ENCODE measurements at places on chromosomes 5 and 9. TPM values are rescaled to one million over a fixed set of nuclear protein-coding genes. Genes with fewer than 3 reads are reported as not detected.

TAF11L10 gene
- polyA plus RNA-seq = not detected

TPRN gene
- polyA plus RNA-seq = 12.1 TPM

KCNV2 gene
- polyA plus RNA-seq = 0.19 TPM

- DNase-seq = no peak
These were observed 137.8 kb downstream of the LPAR1 start for GRCh38 chr9:110900456-110900855.

GRCh38 chr5:111488353-111488752 lies 24.0 kb downstream of the STARD4 start:
- DNase-seq = no peak

DNA sequence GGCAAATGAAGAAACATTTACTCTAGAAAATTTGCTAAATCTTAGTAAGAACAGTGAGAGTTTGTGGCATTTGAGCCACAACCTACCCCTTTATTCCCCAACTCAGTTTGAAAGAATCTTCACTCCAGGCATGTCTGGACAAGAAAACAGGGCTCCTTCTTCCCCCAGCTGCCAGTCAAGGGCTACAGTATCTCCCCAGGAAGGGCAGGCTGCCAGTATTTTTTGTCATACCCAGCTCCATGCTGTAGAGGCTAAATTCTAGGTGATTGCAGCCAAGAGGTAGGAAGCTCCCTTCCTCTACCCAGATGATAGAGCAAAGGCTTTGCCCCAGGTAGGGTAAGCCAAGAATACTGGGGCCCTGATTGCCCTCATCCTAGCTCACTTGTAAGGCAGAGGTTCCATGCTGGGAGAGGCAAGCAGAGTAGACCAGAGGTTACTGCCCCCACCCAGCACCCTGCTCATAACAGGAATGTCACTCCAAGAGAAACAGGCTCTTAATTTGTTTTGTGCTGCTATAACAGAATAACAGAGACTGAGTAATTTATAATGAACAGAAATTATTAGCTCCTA lies 20.0 kb upstream of the GRPEL2 start:
- no peak for DNase-seq
